Stimulated activated memory B cell treated with anti-CD40 and anti-IgM and Interleukin-4, amounts not matched to agents 10 μg/mL and 1 μg/mL and 100 μg/mL, for 72 hours (primary cell): ENCODE measurements at places on chromosomes 1 and 21.

- ATAC-seq = no peak
Measured at GRCh38 chr1:67044631-67045270, 9.2 kb downstream of the SLC35D1 start.

- ATAC-seq = no peak
Measured at GRCh38 chr21:44726826-44727225, 15.5 kb upstream of the TSPEAR start.

- ATAC-seq = no peak
Measured at GRCh38 chr1:3679098-3679555, 26.8 kb downstream of the TP73 start.

DNA sequence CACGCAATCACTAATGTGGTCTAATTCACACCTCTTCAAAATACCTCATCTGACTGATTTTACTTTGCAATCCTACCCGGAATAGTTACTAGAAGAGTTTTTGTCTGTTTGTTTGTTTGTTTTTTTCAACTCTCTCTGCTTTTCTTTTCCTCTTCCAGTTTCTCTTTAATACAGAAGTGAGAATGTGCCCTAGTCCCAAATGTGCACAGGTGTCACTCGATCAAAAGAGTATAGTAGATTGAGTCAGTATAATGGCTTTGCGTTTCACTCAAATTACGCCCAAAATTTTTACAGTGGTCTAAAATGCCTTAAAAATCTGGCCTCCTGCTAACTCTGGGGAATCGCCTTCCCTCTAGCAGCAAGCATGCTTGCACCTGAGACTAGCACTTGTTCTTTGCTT, 1536.8 kb downstream of the KCNT2 start:
- no peak for ATAC-seq

DNA sequence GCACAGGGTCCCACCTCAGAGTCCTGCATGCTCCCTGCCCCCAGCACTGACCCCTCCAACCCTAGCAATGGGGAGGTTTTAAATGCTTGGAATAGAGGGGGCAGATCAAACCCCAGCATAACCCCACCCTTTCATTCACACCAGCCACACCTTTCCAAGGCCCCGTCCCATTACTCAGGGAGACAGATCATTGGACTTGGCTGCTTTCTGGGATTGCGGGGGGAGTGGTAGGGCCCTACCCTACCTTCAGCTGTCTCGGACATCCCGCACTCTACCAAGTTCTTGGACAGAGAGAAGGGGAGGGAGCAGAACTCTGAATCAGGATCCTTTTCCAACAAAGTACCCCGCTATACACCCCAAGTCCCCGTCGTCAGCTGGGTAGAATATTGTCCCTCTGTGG, 983 bp downstream of the PADI2 start:
- no peak for ATAC-seq

GRCh38 chr1:152227310-152227928, 3.4 kb upstream of the HRNR start:
- ATAC-seq = no peak

DNA sequence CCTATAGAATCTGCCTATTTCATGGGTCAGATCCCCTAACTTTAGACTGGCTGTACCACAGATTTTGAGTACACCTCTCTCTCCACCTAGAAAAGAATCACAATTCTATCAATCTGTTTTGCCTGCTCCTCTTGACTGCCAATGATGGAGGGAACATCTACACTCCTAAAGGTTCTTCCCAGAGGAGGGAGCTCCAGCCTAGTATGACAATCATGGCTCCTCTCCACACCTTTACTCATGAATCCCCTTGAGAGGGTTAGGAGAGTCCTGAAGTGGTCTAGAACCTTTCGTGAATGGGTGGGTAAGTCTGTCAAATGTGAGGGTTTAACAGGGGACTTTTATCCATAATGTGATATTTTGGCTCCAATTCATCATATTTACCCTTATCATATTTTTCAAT, 48.0 kb downstream of the DNAI4 start:
- ATAC-seq = no peak

DNA sequence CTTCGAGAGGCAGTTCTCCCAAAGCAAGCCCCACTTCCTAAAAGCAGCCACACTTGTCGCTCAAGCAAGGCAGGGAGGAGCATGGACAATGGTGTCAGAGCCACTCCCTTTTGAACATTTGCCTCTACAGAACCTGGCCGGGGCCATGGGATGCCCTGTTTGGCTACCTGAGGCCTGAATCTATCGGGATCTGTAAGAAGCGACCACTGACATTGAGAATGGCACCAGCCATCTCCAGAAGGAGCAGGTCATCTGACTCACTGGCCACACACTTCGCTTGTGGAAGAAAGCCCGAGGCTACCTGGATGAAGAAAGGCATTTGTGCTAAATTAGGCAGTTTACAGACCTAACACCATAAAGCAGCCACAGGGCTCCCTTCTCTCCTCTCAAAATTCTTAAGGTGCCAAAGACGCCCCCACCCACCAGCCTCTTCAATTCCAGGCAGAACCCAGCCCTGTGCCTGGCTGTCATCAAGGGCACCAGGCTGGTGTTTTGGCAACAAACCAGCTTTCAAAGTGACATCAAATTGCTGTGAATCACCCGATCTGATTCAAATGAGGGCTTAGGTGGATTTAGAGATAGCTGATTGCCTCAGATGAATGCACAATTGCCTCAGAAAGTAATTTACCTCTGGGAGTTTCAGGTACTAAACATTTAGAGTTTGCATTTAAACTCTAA, 104.8 kb downstream of the ETS2 start:
- ATAC-seq = no peak

DNA sequence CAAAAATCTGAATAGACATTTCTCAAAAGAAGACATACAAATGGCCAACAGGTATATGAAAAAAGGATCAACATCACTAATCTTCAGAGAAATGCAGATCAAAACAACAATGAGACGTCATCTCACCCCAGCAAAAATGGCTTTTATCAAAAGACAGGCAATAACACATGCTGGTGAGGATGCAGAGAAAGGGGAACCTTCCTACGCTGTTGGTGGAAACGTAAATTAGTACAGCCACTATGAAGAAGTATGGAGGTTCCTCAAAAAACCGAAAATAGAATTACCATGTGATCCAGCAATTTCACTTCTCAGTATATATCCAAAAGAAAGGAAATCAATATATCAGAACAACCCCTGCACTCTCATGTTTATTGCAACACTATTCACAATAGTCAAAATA, 65.1 kb upstream of the ATP1B1 start:
- peak; percentile 28 for ATAC-seq

GRCh38 chr1:201020721-201021629, 2.5 kb downstream of the KIF21B start:
- no peak for ATAC-seq

GRCh38 chr1:183609313-183609712, 19.1 kb upstream of the NCF2 start:
- ATAC-seq = peak; percentile 78
